ENCODE measurements at places on chromosomes 12 and 14.

GRCh38 chr14:68791902-68792677 is 777 bp downstream of the ZFP36L1 start:
- no peak for DNase-seq

DNA sequence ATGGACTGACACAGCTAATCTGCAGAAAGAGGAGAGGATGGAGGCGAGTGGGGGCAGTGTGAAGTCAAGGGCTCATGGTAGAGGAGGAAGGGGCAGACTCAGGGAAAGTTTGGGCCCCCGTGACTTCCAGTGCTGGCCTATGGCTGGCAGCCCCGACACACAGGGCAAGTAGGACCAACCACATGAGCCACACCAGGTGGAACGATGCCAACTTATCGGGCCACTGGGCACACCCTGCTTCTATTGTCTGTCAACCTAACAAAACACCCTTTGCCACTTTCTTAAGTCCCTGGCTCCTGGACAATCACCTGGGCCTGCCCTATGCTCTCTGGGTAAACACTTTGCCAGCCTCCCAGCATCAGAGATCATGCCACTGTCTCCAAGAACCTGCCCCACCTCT is 65.2 kb upstream of the PSMC1 start:
- DNase-seq: no peak

DNA sequence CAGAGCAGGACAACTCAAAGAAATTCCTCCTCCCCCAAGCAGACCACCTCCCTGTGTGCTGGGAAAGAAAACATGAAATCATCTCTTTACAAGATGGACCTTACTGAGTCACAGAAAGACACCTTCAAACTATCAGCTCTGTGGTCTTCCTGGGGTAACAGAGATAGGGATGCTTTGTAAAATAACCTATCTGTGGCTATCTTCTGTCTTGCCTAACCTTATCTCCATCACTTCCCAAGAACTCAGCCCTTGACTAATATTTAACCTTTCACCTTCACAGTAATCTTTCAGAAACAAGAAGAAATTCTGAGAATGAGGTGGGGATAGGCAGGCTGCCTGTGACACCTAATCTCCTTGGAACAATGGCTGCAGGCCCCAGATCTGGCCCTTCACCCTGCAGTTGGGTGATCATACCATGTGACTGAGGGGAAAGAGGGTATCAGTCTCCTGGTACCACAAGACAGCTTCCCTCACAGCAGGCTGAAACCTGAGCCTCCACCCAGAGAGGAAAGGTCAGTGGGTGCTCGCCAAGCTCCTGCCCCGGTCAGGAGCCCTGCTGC is 27.4 kb upstream of the CEBPE start:
- DNase-seq: no peak

GRCh38 chr12:94260717-94261116 is 112.3 kb downstream of the PLXNC1 start:
- no peak for DNase-seq

- DNase-seq: no peak
These were observed 149.0 kb downstream of the PRKCH start for GRCh38 chr14:61470261-61470960.

All from hypothalamus (tissue), 51 donors.